Mammary epithelial cell (primary cell): ENCODE measurements at places on chromosomes 12 and 14. TPM values are rescaled to one million over a fixed set of nuclear protein-coding genes. Genes with fewer than 3 reads are reported as not detected.

The PPP4R4 gene
- 5.4 TPM for polyA plus RNA-seq

The WNT5B gene
- 10.4 TPM for polyA plus RNA-seq

The PHETA1 gene
- polyA plus RNA-seq = 3.8 TPM

The ZBTB42 gene
- 1.2 TPM for polyA plus RNA-seq

The MDGA2 gene
- polyA plus RNA-seq = not detected

The NID2 gene
- 20.6 TPM for polyA plus RNA-seq

The KRT86 gene
- polyA plus RNA-seq = 8.6 TPM

The CCDC196 gene
- polyA plus RNA-seq = not detected

The KCNC2 gene
- polyA plus RNA-seq = not detected

The RPL10L gene
- not detected for polyA plus RNA-seq

The INSM2 gene
- not detected for polyA plus RNA-seq

The SMCO3 gene
- not detected for polyA plus RNA-seq

The CEBPE gene
- polyA plus RNA-seq = not detected

The TMEM132D gene
- polyA plus RNA-seq = not detected

The TTC9 gene
- polyA plus RNA-seq = 5.2 TPM

The AKAP3 gene
- 0.44 TPM for polyA plus RNA-seq

The CLEC4D gene
- not detected for polyA plus RNA-seq

The SDSL gene
- 6.1 TPM for polyA plus RNA-seq

The TRIP11 gene
- polyA plus RNA-seq = 13.5 TPM
